ENCODE measurements at places on chromosomes 5 and 9.

- DNase-seq = no peak
Observed at GRCh38 chr5:129041196-129041881, 53.2 kb upstream of the ISOC1 start.

GRCh38 chr5:172727551-172727950 is 43.4 kb downstream of the DUSP1 start:
- DNase-seq = no peak

DNA sequence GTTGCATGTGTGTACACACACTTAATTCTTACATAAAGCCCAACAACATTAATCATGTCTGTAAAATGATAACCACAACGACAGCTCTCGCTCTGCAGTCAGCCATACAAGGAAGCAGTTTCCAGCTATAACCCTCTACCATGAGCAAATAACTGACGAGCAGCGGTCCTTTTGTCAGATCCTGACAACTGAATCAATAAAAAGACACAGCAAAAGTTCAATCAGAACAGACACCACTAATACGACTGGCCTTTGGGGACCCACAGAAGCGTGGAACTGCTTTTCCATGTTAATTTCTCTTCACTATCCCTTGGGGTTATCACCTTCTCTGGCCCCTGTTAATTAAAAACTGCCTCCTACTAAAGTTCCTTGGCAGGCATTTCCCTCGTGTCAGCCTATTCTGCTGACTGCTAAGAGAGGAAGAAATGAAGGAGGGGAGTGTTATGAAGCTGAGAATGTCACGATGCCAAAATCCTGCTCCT is 722.8 kb upstream of the GRAMD2B start:
- DNase-seq = no peak

DNA sequence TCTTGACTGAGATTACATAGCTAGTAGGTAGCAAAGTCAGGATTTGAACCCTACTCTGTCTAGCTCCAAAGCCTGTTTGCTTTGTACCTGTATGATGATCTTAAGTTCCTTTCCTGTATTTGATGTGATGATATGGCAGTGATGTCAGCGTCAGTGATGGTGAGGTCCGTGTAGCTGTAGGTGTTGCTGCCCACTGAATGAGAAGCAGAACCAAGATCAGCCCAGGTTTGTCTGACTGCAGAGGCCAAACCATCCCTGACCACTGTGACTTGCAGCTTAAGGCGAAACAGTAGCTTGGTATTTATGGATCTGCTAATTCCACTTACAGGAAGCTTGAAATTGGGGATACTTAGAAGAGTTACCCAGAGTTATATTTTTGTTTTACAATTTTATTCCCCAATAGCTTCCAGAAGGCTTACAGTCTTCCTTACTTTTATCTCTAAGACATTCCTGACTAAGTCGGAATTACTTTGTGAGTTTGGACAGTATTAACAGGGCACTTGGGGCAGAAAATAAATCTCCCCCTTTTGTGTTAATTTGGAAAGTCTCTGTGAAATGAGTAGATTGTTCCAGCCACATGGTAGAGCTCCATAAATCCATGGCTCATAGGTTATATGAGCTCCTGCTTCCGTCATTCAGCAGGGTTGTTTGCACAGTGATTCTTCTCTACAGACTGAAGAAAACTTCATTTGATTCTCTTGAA is 273.4 kb downstream of the NR3C1 start:
- DNase-seq = no peak

DNA sequence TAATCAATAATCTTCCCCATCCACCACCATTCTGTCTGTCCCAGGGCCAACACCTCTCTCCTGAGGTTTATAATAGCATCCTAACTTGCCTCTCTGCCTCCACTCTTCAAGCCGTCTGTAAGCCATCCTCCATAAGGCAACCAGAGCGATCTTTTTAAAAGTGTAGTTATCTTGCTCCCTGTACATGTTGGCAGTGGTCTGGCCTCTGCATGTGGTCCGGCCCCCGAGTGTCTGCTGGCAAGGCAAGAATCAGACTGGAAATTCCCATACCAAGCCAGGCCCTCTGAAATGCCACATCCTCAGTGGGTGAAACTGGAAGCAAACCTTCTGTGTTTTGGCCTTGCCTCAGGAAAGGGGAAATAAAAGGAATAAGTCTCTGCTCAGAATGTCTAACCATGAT is 17.0 kb downstream of the TTLL11 start:
- DNase-seq = no peak

- DNase-seq = no peak
Observed at GRCh38 chr5:94983861-94984535, 300.9 kb downstream of the MCTP1 start.
